ENCODE measurements at places on chromosomes 5 and 9.

GRCh38 chr5:27727254-27727653 is 688.9 kb upstream of the CDH9 start:
- DNase-seq: no peak

- no peak for DNase-seq
These were observed 60.2 kb downstream of the PARP8 start for GRCh38 chr5:50726475-50727148.

DNA sequence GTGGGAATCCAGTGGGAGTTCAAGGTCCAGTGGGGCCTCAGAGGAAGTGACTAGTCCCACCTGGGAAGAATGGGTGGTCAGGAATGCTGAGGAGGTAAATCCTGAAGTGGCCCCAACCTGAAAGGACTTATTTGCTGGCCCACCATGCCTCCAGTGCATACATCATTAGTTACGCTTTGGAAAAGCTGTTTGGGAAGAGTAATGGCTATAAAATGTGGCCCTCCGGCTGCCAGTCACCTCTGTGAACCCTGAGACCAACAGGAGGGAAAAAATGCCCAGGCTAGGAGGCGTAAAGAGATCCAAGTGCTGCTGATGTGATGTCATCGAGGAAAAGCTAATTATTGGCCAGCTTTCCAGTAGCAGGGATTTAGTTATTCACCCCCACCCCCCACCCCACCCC is 2.7 kb upstream of the SLC26A2 start:
- DNase-seq: no peak

DNA sequence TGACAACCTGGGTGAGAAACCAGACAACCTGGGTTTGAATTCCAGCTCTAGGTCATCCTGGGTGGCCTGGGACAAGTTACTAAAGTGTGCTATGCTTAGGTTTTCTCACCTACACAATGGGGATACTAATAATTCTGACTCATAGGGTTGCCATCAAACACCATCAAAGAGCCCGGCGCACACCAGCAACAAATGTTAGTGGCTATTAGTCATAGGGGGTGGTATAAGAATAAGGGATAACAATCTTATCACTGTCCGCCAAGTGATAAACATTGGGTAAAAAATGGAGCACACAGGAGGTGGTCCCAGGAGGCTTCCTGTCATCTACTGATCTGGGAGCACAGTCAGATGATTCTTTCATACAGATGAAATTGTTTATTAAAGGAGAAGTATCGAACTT is 61.4 kb upstream of the AFAP1L1 start:
- no peak for DNase-seq

DNA sequence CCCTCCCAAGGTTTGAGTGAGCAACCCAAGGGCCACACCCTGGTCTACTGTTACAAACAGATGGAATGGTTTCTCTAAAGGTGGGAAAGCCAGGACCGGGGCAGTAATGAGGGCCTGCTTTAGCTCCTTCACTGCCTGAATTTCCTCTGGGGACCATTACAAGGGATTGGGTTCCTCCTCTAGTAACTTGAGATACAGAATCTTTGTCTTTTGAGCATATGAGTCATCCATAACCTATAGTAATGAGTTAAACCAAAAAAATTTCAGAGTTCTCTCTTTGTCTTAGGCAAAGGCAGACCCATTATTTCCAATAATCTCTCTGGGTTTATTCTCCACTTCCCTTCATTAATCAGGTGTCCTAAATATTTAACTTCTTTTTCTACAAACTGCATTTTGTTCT is 618.8 kb downstream of the HINT1 start:
- DNase-seq: no peak

DNA sequence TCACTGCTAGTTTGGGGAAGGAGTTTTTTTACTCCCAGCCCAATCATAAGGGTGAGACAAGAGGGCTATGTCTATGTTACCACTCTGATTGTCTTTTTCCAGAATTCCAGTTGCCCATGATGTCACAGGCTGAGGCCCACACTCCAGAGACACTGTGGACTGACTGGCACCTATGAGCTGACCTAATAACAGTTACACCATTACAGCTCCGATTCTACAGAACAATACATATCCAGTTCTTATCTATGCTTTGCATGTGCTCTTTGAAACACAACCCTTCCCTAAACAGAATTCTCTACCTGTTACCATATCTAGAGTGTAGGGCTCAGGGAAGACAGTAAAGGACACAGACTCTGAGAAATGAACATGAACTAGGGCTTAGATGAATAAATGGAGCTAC is 45.7 kb upstream of the ALDOB start:
- DNase-seq: no peak

DNA sequence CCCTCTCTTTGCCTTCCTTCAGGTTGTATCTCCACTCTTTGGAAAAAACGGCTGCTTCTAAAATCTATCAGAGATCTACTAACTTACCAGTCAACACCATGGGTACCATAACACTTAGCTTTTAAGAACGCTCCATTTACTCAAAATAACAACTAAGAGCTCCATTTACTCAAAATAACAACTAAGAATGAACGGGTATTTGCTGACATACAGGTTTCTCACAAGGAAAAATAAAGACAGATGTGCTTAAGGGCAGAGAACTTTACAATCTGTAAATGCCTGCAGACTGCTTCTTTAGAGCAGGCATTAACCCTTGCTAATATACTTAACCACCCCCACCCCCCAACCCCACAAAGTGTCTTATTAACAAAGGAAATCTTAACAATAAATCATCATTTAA is 2.8 kb downstream of the UBAP2 start:
- DNase-seq: no peak

DNA sequence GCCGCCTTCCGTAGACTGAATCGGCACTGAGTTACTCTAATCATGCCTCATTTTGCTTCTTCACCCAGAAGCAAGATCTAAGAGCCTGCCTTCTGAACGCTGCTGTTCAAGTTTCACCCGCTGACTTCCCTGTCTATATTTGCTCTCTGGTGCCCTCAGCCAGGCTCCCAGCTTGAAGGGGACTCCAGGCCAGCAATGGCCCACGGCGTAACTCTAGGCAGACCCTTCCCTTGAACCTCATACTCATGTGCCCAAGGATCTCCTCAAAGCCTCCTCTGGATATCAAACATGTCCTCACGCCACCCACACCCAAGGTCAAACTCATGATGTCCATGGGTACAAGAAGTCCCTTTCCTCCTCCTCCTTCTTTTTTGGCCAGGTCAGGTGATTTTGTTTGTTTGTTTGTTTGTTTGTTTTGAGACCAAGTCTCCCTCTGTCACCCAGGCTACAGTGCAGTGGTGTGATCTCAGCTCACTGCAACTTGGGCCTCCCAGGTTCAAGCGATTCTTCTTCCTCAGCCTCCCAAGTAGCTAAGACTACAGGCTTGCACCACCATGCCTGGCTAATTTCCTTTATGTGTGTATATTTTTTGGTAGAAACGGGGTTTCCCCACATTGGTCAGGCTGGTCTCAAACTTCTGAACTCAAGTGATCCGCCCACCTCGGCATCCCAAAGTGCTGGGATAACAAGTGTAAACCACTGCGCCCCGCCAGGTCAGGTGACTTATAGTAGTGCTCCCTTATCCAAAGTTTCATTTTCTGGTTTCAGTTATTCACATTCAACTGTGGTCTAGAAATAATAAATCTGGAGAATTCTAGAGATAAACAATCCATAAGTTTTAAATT is 239.0 kb downstream of the SYK start:
- no peak for DNase-seq

GRCh38 chr5:63233361-63233760 is 654.7 kb downstream of the LRRC70 start:
- DNase-seq: no peak

GRCh38 chr9:91884696-91885687 is 65.0 kb downstream of the ROR2 start:
- DNase-seq: no peak

- DNase-seq: no peak
These were observed 1.3 kb downstream of the BRD3OS start for GRCh38 chr9:134026581-134026980.
